ENCODE measurements at places on chromosomes 7 and 10.

DNA sequence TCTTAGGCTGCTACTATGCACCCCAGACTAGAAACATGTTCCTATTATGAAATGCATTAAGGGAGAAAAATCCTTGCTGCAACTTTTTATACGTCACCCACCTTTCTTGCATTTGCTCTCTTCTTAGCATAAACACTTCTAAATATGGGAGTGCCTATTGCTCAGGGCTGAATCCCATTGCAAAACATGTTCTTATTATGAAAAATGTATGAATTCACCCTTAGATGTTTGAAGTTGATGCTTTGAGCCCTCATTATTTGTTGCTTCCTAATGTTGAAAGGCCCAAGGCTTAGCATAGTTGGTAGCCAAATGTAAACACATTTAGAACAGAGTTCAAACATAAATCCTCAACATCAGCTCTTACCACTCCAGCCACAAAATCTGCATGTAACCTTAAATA is 52.8 kb downstream of the BMPER start:
- DNase-seq, result no peak

DNA sequence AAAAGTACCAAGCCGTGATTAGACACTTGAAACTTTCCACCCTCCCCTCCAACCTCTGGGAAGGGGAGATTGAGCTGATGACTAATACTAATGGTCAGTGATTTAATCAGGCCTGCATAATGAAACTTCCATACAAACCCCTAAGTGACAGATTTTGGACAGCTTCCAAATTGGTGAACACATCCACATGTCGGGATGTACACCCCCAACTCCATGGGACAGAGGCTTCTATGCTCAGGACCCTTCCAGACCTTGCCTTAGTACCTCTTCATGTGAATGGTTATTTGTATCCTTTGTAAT is 4.8 kb downstream of the NUB1 start:
- no peak for DNase-seq

DNA sequence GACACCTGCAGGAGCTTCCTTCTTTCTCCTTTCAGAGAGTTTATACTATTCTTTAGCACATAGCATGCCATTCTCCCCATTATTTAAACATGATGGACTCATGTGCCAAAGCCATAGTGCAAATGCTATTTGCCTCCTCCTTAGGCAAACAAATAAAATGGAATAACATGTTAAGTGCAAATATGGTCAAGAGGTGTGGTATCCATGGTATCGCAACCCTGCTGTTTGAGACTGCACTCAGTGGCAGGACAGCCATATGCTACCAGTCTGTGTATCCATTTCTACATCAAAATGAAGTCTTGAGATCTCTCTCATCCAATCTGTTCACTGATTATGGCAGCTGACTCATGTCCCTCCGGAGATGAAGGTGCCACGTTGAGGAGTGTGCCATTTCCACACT is 22.8 kb downstream of the HEPACAM2 start:
- DNase-seq, result no peak

DNA sequence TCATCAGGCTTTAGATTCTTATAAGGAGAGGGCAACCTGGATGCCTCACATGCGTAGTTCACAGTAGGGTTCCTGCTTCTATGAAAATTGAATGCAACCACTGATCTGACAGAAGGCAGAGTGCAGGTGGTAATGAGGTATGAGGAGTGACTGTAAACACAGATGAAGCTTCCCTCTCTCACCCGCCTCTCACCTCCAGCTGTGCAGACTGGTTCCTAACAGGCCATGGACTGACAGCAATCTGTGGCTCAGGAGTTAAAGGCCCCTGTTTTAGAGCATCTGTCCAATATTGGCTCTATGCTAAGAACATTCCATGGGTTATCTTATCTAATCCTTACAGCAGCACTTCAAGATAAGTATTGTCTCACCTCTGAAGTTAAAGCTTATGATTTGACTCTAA is 213.5 kb upstream of the NRP1 start:
- DNase-seq, result no peak

DNA sequence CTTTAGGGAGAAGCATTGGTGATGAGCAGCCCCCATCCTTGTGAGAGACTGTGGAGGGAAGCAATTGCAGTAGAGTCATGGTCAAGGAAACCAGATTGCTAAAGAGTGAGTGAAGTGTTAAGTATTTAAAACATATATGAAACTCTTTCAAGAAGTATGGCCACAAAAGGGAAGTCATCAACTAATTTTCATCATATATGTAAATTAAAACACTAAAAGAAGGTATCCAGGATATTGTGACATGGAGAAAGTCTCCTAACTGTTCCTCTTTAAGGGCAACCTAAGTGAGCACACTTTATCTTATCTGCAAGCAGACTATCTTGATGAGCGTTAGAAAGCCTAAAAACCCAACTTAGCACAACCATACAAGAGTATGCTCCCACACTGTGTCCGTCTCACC is 69.7 kb downstream of the CD36 start:
- no peak for DNase-seq

DNA sequence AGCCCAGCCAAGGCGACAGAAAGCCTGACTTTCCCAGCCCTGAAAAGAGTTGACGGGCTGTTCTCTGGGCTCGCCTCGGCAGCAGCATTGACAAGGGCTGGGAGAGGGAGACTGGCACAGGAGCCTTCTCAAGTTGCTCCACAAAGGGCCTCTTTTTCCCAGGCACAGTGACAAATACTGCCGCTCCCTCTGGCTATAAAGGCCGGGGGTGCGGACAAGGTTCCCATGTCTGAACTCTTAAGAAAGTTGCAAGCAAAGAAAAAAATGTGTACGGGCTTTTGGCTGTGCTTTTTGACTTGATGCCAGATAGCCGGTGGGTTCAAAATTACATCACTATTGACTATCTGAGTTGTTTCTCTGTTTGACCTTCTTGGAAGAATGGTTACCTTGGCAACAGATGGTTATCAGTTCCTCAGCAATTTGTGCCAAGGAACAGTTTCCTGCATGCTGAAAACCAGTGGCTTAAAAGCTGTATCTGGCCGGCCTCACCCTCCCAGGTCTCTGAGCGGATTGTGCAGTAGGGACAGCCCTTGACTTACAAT is 115.9 kb upstream of the EEPD1 start:
- no peak for DNase-seq

DNA sequence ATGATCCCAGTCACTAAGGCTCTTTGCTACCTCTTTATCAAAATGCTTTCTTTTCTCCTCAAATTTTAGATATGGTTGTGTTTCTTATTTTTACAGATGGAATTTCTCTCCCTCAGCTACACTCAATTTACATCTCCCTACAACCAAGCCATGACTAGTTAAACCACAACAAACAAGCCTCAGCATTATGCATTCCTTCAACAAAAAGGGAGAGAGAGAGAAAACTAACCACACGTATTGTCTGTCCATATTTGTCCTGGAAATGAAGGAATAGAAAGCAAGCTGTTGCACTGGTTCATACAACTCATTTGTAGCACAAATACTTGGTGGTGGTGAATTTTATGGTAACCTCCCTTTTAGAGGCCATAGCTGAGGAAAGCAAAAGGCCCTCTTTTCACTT is 286.4 kb downstream of the AHR start:
- DNase-seq, result no peak

DNA sequence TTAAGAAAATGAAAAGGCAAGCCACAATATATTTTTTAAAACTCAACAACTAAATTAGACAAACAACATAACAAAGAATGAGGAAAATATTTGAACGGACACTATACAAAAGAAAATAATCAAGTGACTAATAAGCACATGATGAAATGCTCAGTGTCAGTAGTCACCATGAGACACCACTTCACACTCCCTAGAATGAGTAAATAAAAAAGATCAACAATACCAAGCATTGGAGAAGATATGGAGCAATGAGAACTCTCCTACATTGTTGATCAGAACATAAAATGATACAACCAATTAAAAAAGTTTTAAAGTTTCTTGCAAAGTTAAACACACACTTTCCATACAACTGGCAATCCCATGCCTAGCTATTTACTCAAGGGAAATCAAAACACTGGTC is 222.2 kb downstream of the C7orf25 start:
- no peak for DNase-seq
